Left renal pelvis (tissue), 4 donors: ENCODE measurements at places on chromosomes 16 and 17.

GRCh38 chr17:51346218-51346982 is 86.1 kb downstream of the UTP18 start:
- DNase-seq = no peak

GRCh38 chr17:142102-142661 is 4.8 kb downstream of the SCGB1C2 start:
- DNase-seq = no peak

DNA sequence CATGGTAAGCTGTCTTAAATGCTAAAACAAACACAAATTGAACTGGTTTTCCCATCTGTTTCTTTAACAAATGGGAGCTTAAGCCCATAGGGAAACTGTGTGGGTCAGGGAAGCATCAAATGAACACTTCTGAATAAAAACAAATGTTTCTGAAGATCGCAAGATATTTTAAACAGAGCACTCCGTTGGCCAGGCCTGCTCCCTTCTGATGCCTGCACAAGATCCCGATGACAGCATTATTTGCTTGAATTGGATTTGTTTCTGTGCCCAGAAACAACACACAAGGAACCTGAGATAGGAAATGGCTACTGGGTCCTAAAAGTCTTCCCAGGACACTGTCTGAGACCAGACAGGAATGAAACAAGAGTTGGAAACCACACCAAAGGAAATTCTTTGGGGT is 425.8 kb upstream of the ZFHX3 start:
- DNase-seq = no peak

DNA sequence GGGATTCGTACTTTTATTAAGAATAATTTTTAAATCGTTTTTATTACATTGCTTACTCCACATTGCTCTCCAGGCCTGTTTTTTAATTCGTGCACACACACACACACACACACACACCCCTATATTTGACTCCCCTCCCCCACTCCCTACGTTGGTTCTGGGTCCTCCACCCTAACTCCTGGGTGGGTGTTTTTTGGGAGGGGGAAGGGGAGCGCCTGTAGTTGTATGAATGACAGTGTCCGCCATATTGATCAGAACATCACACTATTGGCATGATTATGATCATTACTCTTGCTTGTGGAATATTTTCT is 1.3 kb downstream of the GNAO1 start:
- no peak for DNase-seq

GRCh38 chr16:58850678-58851020 is 116.5 kb upstream of the GOT2 start:
- no peak for DNase-seq

- peak; percentile 2 for DNase-seq
Observed at GRCh38 chr17:35372846-35373533, 431 bp downstream of the SLFN11 start.

- no peak for DNase-seq
Observed at GRCh38 chr17:82384730-82385481, 13.3 kb downstream of the UTS2R start.

GRCh38 chr16:86366481-86366880 is 143.8 kb upstream of the FOXF1 start:
- DNase-seq = no peak
